ENCODE measurements at places on chromosomes 3 and 15.
A peak's percentile ranks its signal among the peaks of the same experiment; 100 is the strongest.

- DNase-seq: no peak
Observed at GRCh38 chr3:161139686-161140085, 34.5 kb upstream of the B3GALNT1 start.

GRCh38 chr15:58876306-58877106, 57.0 kb downstream of the SLTM start:
- no peak for DNase-seq

GRCh38 chr15:68642491-68642845, 63.7 kb downstream of the CORO2B start:
- DNase-seq: no peak

DNA sequence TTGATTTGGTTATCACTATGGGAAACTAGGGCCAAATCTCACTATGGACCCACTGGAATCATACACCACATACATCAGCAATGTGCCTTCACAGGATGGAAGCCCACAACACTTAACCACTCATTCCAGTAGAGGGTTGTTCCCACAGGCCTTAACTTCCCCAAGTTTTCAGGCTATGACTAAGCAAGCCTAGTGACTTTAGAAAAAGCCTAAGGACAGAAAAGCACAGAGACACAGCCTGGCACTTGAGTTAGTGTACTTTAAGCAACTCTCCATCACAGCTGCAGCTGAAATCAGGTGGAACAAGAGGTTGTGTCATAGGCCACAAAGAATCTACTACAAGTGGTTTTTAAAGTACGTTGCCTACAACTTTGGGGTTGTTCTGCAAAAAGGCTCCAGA, 128.7 kb downstream of the LRRN1 start:
- no peak for DNase-seq

DNA sequence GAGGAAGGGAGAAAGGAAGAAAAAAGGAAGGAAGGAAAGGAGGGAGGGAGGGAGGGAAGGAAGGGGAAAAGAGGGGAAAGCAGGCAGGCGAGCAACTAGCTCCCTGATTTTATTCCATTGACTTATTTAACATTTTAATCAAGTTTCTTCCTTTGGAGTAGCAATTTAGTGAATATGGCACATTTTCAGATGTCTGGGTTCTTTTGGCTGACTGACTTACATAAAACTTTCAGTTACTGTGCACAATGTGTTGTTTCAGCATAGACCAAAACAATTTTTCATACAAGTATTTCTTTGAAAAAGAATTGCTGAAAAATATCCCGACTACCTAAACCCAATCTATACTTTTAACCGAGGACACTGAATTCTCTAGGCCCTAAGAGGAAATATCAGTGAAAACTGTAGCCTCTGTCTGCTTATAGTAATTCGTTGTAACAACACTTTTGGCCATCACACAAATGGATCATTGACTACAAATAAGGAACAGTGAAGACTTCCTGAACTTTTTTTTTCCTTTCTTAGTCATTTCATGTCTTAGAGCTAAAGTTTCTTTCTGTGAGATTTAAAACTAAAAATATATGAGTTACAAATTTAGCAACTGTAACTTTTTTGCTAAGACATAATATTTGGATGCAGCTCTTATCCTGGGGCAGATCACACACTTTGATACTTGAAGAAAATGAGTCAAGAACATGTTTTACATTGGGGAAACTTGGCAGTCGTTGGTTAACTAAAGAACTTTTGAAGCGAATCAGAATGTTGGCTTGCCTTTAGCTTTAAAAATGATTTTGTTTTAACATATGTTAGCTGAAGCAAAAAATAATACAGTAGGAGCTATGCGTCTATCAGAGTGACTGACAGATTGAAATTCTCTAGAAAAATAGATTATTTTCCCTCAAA, 79.6 kb downstream of the SOX2 start:
- DNase-seq: no peak

DNA sequence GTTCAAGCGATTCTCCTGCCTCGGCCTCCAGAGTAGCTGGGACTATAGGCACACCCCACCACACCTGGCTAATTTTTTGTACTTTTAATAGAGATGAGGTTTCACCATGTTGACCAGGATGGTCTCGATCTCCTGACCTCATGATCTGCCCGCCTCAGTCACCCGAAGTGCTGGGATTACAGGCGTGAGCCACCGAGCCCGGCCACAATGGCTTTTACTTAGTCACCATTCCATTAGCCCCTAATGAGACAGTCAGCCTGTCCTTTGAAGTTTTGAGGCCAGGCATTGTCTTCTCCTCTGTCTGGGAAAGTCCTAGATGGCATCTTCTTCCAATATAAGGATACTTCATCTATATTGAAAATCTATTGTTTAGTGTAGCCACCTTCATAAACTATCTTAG, 515.9 kb downstream of the RBMS3 start:
- no peak for DNase-seq

GRCh38 chr15:82100111-82100929, 54.5 kb upstream of the MEX3B start:
- no peak for DNase-seq

DNA sequence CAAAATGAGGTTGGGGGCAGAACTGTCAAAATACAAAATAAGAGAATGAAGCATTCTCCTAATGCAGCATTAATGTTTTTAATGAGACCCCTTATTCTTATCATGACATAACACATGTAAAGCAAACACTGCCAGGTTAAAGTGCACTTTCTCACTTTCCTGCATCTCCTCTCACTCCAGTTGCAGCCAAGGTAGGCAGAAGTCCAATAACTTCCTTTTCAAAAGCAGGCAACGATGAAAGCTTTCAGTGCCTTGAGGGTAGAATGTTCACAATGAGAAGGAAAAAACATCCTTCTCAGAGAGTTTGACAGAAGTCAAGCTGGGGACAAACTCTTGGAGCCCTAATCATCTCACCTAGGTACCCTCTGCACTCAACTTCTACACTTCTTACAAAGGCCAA, 59.5 kb downstream of the FAIM start:
- no peak for DNase-seq

- DNase-seq: no peak
Observed at GRCh38 chr15:25339431-25339830, 99.4 kb downstream of the UBE3A start.

- no peak for DNase-seq
Observed at GRCh38 chr15:99749386-99749785, 16.1 kb upstream of the LYSMD4 start.

GRCh38 chr3:29083676-29084075, 197.2 kb upstream of the RBMS3 start:
- no peak for DNase-seq

DNA sequence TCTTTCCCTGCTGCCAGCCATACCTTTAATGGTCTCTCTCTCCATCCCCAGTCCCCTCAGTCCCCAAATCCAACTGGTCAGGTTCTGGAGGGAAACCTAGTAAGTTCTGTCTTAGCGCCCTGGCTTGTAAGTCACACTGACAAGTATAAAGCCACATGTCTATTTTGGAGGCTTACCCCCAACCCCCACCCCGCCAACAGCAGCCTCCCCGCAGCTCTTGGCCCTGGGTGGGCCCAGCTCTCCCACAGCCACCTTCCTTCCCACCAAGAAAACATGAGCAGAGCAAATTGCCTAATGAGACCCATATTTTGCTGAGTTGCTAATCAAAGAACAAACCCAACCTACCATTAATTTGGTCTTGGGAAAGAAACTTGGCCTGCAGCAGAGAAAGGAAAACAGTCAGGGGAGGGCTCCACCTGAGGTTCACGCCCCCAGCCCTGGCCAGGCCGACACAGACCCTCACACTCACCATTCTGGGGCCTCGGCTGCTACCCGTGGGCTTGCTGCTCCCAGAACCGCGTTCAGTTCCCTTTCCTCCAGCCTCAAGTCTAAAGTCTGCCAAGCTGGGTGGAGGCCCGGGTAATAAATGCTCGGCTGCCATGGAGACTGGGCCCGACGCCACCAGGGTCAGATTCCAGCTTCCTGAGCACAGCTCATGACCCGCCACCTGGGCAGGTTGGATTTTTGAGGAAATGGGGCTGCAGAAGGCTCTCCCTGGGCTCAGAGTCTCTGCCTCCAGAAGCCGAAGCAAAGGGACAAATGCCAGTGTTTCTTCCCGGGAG, at the start of gene CALML4:
CALML4 (minus strand) TSS at position 557 of the 782 bp plus-strand sequence; CDS start at position 472, 85 bp downstream.
- peak; percentile 97 for DNase-seq

DNA sequence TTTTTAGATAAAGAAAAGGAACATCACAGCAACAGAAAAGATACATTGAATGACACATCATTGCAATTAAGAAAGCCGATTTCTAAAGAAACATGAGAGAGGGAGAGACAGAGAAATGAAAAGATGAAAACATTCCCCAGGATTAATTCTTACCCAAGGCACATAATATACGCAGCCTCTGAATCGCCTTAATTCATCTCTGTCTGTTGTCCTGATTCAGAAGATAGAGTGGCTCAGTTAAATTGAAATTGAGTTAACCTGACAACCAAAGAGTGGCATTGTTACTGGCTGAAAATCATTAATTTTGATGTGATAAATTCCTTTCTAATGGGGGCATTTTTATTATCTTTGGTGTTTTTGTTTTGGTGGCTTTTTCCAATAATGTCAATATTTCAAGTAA, 701.9 kb downstream of the EDEM1 start:
- no peak for DNase-seq

- no peak for DNase-seq
Observed at GRCh38 chr3:116129187-116129946, 315.9 kb downstream of the LSAMP start.

GRCh38 chr3:160393346-160394008, 5.5 kb downstream of the IFT80 start:
- no peak for DNase-seq

GRCh38 chr3:42557854-42558253, 23.9 kb downstream of the SEC22C start:
- no peak for DNase-seq

DNA sequence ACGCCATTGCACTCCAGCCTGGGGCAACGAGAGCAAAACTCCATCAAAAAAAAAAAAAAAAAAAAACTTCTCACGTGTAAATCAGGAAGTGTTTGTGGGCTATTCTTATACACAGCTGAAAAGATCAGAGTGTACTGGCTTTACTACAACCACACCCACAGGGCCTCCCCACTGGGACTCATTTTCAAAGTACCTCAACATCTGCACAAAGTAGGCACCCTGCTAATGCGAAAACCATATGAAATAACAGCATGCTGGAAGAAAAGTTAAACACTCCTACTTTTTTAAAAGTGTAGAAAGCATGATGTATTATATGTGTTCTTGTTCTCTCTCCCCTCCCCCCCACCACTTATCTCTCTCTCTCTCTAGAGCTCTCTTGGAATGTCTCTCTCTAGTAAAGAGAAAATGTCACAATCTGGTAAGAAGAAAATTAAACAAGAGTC, 11.1 kb downstream of the UACA start:
- no peak for DNase-seq

- no peak for DNase-seq
Observed at GRCh38 chr15:89443581-89443980, 52.8 kb downstream of the RHCG start.

DNA sequence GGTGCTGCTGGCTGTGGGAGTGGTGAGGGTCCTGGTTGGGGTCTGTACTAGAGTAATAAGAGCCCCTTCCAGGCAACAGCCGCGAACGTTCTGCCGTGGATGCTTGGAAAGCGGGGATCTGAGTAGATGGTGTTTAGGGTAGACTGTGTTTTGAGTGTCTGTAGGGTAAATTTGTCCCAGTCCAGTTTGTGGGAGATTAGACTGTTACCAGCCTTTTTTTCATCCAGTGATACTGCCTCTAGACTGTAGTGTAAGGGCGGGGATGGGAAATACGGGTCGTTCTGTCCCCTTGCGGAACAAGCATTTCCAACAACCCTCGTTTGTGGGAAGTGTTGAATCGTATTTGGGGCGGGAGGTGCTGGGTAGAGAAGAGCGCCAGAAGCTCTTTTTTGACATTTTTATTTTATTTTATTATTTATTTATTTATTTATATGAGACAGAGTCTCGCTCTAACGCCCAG, 424 bp downstream of the HAUS2 start:
- DNase-seq: peak; percentile 12

- no peak for DNase-seq
Observed at GRCh38 chr3:14143271-14144225, 18.7 kb downstream of the TMEM43 start.

DNA sequence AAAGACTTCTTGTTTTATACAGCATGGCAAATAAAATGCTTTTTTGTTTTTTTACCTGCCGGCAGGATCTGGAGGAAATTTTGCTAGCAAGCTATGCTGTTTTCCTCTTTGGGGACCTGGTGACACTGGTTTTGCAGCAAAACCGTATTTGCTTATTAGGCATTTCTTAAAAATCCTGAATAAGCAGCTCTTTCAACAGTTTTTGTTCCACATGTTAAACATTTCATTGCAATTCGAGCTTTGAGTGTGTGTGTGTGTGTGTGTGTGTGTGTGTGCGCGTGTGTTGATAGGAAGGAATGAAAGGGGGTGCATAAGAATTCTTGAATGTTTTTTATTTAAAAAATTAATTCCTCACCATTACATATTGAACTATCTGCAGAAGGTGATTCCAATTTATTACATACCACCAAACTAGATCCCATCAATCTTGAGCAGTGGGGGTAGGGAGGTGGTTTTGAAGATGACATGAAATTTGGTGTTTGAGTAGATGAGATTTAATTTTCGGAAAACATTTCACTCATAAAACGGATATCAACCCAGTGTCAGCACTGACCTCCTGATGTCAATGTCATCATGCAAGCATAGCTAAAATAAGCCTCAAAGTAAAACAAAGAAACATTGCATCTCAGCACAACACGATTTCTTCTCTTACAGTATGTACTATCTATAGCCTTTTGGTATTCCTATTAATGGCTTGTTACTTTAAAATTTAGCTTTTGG, 17.3 kb downstream of the ZBTB38 start:
- no peak for DNase-seq

DNA sequence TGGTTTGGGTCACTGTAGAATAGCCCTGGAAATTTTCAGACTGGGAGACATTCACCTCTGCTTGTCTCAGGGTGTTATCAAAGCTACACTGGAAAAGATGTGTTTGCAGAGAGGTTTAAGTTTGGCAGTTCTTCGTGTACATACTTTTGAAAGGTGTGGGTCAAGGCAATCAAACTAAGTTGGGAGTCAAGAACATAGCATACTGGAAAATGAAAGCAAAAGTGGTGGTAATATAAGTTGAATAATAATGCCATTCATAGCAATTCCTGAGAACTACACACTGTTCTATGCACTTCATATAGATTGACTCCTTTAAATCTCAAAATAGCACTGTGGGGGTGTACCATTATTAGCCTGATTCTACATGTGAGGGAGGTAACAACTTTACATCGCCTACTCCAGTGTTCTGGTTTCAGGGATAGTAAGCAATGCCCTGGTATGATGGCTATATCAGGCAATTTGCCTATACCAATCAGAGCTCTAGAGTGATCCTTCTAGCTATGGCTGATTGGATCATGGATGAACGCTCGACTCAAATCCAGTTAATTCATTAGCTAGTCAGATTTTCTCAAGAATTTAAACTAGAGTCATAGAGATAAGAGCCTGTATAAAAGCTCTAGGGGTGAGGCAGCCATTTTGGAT, 44.6 kb upstream of the RASGRP1 start:
- DNase-seq: no peak

- DNase-seq: no peak
Observed at GRCh38 chr3:50364573-50365079, 5.3 kb upstream of the TMEM115 start.

DNA sequence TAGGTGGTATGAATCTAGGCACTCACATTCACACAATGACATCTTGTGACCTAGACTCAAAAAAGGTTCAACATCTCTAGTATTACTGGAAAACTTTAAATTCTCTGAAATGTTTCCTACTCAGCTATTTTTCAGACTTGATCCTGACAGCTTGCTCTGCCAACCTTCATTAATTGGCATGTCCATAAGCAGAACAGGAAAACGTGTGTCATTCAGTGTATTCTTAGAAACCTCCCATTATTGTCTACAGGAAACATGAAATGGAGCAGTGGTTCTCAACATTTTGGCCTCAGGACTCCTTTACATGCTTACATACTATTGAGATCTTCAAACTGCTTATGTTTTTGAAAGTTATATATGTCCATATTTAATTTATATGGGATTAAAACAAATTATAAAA, 363.2 kb downstream of the NAALADL2 start:
- DNase-seq: no peak
